ENCODE measurements at places on chromosomes 11 and 22. TPM values are rescaled to one million over a fixed set of nuclear protein-coding genes. Genes with fewer than 3 reads are reported as not detected.

The APOL1 gene
- total RNA-seq: 92.8 TPM

DNA sequence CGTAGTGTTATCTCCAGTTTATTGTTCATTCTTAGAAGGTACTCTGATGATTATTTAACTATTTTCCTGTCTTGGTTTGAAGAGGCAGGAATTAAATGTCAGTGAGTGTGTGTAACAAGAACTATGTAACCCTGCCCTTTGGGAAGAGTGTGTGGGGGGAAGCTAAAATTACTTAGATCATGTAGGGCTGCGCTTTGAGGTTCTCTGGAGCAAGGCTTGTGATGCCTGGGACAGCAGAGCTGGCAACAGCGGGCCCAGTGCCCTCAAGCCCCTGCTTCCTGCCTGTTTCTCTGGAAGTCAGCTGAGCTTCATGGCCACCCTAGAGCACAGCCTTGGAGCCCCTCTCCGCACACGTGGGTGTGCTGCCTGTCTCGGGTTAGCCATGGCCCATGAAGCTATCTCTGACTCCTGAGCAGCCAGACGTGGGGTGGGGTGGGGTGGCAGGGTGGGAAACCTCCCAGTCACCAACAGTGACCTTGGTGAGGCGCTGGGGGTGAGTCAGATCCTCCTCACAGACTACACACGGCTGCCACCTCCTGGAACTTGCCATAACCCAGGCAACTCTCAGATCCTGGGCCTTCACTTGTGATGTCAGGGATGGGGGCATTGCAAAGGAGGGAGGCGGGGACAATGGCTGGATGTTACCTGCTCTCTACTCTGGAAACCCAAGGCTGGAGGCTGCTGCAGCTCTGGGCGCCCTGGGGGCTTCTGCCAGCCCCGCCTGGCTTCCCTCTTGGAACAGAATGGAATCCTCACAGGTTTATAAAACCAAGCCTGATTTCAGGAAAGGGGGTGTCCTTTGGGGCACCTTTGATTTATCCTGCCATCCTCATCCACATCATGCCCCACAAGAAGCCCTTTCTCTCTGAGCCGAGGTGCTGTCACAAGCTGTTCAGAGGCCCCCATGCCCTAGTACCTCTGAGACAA lies 88.6 kb downstream of the SNX19 start:
- no peak for DNase-seq

The BARX2 gene
- total RNA-seq: not detected

DNA sequence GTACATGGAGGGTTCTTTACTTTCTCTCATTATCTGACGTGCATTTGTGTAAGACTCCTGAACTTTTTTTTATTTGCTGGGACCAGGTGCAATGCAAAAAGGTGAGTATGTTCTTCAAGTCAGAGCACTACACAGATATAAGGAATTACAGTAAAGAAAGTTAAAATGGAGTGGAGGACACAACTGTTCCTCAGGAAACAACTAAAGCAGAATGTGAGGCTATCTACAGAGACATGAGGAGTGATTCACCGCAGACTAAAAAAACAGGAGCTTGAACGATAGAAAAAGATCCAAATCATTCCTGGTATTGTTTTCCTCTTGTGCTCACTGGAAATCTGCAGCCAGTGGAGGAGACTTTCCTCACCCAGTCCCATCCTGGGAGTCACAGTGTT lies 106.2 kb downstream of the ABTB2 start:
- DNase-seq: no peak

DNA sequence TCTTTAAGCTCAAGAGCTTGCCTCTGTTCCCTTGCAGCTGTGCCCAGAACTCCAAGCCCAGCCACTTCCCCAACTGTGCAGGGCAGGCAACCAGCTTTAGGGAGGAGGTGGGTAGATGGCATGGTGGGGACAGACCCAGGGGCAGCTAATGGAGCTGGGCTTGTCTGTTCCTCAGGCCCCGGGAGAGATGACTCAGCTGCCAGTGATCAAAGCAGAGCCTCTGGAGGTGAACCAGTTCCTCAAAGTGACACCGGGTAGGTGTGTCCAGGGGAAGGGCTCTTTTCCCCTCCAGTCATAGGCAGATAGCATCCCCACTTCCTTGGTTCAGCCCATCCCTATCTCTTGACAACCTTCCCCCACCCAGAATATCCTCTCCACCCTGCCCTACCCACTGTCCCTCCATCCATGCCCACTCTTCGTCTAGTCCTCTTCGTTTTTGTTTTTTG lies 32.4 kb downstream of the CREB3L1 start:
- no peak for DNase-seq

The AMBRA1 gene
- 33.9 TPM for total RNA-seq

The OR5M8 gene
- total RNA-seq: not detected
